Heart right ventricle (tissue), 16 donors: ENCODE measurements at places on chromosomes 7 and 10. TPM values are rescaled to one million over a fixed set of nuclear protein-coding genes. Genes with fewer than 3 reads are reported as not detected.

KNDC1 gene
- 0.06 TPM for total RNA-seq

DNA sequence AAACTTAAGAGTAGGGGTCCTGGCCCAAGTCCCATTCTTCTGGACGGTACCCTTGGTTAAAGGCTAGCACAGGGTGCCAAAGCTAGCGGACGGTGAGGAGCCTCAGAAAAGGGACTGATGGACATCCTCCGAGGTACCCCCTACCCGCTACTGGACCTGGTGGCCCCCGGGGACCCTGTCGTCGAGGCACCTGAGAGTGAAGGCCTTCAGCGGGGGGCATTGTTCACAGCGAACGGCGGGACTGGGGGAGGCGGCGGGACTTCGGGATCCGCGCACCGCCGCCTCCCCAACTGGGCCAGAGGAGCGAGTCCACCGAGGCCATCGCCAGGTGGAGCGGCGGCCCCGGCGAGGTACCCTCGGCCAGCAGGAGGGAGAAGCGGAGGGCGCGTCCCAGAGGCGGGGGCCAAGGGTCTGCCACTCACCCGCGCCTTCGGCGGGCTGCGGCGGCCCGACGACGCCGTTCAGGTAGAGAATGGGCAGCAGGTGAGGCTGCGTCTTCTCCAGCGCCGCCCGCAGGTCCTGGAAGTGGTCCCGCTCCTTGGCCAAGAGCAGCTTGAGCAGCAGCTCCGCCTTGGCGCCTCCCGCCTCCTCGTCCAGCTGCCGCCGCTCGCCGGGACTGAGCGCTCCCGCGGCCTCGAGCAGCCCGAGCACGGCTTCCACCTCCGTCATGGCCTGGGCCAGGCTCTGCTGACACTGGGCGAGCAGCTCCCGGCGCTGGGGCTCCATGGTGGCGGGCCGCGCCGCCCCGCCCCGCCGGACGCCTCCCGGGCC is 575 bp downstream of the DLG5 start:
- peak; percentile 27 for DNase-seq

DNA sequence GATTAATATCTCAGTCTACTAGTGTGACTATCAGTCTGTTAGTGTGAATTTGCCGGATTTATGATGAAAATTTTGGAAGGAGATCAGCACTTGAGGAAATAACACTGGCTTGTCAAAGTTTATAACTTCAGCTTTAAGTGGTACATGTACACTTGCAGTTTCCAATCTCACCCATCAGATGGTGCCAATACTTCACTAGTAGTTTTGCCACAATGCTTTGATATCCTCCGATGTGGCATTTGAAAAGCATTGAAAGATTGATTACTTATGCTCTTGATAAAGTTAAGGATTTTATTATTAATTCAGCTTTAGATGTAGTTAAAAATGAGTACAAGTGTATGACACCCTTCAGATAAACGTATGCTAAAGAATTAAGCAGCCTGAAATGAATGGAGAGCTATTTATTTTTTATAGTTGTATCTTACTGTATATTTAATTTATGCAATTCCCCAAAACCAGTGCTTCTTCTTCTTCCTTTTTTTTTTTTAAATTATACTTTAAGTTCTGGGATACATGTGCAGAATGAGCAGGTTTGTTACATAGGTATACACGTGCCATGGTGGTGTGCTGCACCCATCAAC is 98.2 kb downstream of the ANLN start:
- DNase-seq, result no peak

IFIT3 gene
- total RNA-seq, result 15.3 TPM

DNA sequence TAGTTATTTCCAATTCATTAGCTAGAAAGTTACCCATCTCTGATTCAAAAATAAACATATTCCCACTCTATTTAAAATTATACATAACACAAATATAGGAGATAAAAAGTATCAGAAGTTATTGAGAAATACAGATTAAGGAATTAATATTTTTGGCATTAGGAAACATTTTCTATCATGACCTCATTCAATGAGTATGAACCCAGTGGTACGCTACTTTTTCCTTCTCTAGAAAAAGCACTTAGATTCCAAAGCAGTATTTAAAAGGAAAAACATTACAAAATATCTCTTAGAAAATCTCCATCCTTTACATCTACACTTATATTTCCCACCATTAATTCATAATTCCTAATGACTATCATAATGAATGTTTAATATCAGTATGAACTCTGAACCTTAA is 240.6 kb upstream of the GNAI1 start:
- DNase-seq, result no peak

GIMAP1 gene
- 6.0 TPM for total RNA-seq

RET gene
- 1.1 TPM for total RNA-seq

DNA sequence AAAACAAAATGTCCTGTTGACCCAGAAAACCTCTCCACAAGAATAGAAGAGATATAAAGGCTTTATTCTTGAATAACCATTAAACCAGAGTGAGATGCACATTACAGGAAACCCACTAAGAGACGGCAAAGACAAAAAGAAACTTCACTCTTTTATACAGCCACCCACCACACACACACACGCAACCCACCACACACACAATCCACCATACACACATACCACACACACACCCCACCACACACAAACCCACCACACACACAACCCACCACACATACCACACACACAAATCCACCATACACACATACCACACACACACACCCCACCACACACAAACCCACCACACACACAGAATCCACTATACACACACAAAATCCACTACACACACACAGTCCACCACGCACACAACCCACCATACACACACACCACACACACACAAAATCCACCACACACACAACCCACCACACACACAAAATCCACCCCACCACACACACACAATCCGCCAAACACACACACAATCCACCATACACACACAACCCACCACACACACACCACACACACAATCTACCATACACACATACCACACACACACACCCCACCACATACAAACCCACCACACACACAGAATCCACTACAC is 9.5 kb upstream of the REPIN1 start:
- DNase-seq, result no peak
